HFFc6 (cell line): ENCODE measurements at places on chromosomes 3 and 15.

- DNase-seq: no peak
Observed at GRCh38 chr15:69916169-69916785, 181.4 kb downstream of the TLE3 start.

DNA sequence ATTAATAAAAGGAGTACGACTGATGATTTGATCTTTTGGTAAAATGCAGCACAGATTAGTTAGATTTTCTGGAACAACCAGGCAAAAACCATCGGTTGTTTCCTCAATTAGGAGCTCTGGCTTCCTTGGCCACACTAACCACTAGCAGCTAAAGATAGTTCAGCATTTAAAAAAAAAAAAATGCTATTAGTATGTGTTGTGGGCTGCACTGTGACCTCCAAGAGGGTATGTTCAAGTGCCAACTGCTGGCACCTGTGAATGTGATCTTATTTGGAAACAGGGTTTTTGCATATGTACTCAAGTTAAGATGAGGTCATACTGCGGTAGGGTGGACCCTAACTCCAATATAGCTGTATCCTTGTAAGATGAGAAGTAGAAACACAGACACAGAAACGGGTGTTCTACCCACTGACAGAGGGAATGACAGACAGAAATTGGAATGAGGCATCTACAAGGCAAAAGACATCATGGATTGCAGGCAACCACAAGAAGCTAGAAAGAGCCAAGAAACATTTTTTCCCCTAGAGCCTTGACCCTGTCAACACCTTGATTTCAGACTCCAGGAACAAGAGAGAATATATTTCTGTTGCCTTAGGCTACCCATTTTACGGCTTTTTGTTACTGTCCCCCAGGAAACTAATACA is 534.6 kb upstream of the ROBO2 start:
- no peak for DNase-seq

DNA sequence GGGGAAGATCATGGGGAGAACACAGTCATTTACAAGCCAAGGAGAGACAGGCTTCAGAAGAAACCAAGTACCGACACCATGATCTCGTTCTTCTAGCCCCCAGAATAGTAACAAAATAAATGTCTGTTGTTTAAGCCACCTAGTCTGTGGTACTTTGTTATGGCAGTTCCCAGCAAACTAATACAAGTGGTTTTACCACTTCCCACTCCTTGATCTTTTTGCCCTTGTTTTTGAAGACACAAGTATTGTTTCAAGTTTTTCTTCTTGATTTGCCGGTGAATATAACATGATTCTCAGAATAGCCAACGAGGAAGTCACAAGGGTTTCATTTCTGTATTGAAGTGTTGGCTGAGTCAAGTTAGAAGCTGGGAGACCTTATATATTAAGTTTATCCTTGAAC is 220.3 kb downstream of the SOX2 start:
- DNase-seq: no peak

DNA sequence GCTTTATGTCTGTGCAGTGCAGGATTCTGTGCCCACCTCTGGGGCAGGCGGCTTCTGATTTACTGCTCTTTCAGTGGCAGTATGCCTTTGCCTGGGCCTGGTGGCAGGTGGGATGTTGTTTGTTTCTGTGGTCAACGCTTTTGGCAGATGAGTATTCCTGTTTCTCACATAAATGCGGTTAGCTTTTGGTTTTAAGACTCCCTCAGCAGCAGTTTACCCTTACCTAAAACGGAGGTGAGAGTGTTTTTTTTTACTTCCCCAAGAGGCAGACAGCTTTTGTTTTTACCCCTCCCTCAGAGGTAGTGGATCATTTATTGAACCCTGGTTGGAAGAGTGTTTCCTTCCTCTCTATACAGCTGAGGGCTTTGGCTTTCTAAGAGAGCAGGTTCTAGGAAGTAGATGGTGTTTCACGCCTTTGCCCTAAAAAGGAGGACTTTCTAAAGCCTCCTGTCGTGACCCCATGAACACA is 134.1 kb upstream of the PLSCR5 start:
- DNase-seq: no peak

GRCh38 chr3:150469031-150469930 is 61.2 kb downstream of the TSC22D2 start:
- peak; percentile 98 for DNase-seq

DNA sequence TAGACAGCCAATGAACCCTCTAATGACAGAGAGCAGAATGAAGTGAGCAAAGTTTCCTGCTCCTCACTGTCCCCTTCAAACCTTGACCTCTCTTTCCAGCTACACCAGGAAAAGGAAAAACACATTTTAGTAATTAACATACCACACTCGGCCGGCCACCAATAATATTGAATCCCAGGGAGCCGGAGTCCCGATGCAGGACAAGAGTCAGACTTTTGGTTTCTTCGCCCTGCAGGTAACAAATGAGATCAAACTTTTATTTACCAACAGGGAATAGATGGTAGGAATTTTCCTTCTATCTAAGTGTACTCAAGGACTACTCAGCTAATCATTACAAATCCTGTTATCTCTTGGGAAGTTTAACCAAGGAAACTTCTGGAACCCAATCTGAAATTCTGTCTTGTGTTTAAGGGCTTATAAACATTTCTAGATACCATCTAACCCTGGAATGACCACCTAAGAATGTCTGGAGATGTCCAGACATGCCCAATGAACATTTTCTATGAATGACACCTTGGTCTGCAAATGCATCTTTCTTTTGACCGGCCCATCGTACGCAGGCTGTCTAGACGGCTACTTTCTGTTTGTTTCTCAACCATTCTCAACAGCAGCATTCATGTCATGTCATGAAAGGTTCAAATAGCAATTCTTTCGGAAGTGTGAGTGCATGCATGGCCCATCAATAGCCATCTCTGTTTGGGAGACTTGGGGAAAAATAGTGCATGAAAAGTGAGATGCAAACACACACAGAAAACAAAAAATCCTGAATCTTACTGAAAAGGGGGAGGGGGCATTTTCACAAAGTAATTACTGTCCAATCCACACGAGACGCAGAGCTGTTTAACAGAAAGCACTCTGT is 16.1 kb downstream of the PDZRN3 start:
- DNase-seq: no peak

DNA sequence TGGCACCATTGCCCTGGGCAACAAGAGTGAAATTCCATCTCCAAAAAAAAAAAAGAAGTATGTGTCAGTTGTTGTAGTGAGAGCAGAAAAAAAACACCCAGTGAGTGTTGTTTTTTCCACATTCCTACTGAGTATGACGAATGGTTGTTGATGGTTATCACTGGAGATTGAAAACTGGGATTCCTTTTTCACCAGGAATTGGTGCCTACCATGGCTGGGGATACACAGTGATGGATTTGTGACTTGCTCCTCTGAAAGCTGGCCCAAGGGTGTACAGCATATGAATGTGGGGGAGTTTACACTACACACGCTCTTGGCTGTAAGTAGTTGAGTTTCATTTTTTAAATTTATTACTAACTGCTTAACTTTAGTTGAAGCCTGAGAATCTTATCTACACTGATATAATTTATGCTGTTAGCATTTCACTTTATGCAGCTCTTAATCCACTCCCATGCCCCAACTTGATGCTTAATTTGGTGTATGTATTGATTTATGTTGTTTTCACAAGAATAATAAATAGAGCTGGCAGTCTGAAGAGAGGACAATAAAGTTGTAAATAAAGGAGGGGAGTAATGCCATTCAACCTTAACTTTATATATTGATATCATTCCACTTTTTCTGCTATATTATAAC is 56.0 kb upstream of the MME start:
- DNase-seq: peak; percentile 78

- no peak for DNase-seq
Observed at GRCh38 chr3:133277813-133278212, 122.0 kb upstream of the BFSP2 start.

GRCh38 chr15:84911879-84912660 is 27.6 kb downstream of the SLC28A1 start:
- DNase-seq: peak; percentile 98

DNA sequence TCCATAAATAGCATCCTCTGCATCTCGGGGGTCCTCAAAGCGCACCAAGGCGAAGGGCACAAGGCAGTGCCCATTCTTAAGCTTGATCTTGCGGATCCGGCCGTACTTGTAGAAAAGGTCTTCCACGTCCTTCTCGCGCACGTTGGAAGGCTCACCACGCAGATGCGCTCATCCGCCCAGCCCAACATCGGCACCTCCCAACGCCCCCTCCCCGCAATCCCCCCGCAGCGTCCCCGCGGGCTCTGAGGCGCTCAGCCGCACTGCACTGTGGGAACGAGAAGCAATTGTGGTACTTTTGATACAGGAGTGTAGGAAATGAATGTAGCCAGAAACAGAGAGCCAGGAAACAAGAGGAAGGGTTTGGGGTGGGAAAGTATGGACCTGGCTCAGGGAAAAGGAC is 17.5 kb downstream of the AP3B2 start:
- no peak for DNase-seq

- peak; percentile 1 for DNase-seq
Observed at GRCh38 chr15:83613714-83614113, 40.2 kb upstream of the ADAMTSL3 start.
